Central memory CD4-positive, alpha-beta T cell (primary cell): ENCODE measurements at places on chromosomes 4 and X.

DNA sequence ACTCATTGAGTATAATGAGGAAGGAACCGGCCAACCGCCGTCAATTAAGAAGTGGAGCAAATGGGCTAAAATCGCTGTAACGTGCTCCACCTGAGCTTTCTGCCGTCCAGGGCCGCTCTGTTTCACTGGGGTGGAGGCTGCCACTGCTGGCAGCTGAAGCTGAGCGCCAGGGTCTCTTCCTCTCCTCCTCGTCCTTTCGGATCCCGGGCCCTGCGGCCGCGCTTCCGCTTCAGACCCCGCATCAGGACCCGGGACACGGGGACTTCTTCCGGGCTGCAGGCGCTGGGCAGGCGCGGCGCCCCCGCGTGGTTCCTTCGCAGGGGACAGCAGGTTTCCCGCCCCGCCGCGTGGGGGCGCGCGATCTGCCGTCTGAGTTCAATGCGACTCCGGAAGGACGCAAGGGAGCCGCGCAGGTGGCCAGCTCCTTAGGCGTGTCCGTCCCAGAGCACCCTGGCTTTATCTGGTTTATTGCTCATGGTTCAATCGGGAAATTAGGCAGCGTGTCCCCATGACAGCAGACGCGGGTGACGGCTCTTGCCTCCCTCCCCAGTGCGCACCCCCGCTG is 519.8 kb downstream of the TRIML1 start:
- DNase-seq: no peak

GRCh38 chrX:104195489-104196084 is 29.3 kb downstream of the FAM199X start:
- peak; percentile 18 for DNase-seq

DNA sequence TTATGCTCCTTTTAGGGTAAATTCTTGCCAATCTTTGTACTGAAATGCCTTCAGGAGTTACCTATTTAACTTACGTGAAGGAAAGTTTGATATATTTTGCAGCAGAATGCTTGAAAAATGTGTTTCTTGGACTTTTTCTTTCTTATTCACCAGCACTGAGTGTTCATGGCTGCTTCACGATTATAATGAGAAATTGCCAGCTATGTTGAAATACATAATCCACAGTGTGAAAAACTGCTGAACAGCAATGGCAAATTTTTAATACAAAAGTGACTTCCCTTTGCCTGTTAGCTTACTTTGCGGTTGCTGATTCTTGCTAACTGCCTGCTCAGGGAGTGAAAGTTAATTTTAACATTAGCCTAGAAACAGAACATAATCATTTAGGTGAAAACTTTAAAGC is 153.8 kb upstream of the SLC4A4 start:
- no peak for DNase-seq

DNA sequence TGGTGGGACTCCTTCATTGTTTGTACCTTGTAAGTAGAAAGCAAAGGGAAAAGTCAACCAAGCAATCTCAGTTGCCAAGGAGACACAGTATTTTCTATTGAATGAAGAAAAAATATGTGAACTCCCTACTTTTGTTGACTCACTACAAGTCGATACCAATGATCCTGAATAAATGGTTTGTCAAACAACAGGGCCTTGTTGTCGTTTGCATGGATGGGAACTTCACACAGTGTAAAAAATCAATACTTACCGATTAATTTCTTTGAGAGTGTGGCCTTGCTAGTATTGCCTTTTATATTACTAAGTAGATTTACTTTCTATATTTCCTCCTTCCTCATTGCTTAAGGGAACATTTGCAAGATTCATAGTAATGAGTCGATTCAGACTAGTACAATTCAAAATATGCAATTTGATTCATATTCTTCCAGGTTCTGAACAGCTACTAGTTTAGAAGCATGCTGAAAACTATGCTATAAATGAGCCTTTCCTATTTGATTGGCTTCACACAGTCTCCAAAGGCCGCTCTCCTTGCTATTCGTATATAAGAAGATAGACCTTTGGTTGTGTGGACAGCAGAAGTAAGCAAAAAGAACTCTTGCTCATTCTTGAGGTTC is 108.0 kb downstream of the ZNF330 start:
- DNase-seq: no peak

- no peak for DNase-seq
Observed at GRCh38 chr4:5126231-5126630, 75.0 kb downstream of the STK32B start.

DNA sequence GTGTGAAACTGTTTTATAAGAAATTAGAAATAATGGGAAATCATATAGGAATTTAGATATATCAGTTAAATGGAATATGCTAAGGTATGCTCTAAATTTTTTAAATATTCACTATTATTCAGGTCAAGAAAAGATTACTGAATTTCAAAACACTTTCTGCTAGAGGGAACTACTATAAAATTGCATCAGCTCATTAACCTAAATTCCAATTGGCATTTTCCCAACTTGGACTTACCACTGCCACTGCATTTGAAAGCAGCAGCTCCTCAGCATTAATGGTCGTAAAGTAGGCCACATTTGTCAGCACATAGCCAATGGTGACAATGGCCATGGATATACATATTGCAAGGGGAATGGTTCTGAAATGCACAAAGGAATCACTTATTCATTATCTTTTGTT is 57.3 kb downstream of the SLC7A11 start:
- DNase-seq: no peak

DNA sequence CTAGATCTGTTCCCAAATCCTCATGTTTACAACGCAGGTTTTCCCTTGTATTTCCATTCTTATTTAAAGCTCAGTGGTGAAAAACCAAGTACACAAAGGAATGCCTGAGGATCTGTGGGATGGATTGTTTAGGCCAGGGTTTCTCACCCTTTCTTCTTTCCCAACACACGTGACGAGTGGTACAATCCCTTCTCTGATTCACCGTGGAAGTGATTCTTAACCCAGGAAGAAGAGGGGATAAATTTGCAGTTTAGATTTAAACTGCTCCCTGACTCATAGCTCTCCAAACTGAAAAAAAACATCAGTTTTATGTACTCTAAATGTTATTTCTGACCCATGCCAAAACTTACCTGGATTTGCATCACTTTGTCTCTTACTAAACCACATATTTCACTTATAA is 17.0 kb downstream of the PAQR3 start:
- no peak for DNase-seq

- DNase-seq: no peak
Observed at GRCh38 chrX:26778320-26778888, 562.4 kb downstream of the MAGEB5 start.

GRCh38 chr4:95544113-95545103 is 4.4 kb downstream of the UNC5C start:
- no peak for DNase-seq

DNA sequence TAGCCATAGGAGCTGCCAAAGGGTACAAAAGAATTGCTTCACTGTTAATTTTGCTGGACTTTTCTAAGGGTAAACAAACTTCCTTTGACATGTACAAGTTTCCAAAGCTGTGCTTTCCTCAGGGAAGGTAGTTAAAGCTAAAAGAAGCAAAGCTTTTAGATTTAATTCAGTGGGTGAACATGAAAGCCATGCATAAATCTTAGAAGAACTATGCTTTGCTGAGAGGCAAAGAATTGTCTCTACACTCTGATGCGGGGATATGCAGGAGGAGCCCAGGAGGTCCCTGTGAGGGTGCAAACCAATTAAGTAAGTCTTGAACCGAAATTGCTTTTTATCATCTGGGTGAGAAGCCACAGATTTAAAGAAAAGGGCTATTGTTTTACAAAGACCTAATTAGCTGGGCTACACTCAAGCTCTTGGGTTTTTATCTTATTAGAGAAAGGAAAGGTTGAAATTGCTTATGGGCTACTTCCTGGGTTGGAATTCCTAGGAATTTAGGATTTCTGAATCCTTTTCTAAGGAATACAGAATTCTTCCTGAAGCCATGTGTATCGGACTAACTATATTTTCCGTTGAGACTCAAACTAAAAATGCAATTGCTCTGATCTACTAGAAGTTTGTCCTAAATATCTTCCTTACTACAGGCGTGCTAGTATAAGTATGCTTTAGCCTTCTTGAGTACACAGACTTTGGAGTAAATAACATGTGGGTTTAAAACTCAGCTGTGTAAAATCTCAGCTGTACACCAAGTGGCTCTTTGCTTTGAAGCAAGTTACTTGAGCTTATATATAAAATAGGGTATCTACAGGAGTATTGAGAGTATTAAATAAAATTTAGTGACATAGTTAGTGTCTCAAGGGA is 188.4 kb upstream of the ANK2 start:
- DNase-seq: no peak

DNA sequence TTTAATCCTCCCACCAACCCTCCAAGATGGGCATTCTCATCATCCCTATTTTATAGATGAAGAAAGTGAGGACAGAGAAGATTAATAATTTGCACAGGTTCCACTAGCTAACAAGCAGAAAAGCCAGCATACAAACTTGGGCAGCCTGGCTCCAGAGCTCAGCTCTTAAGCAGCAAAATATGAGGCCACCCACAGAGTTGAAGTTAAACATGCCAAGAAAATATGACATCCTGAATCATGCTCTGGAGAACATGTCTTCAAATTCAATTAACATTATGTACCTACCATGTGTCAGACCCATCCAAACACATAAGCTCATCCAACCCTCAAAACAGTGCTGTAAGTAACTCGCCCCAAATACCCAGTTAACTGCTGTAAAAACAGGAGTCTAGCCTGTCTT is 33.9 kb downstream of the USP46 start:
- no peak for DNase-seq

GRCh38 chr4:148445860-148446330 is 3.7 kb upstream of the NR3C2 start:
- DNase-seq: no peak

GRCh38 chr4:68904786-68905185 is 46.8 kb downstream of the UGT2A3 start:
- no peak for DNase-seq

DNA sequence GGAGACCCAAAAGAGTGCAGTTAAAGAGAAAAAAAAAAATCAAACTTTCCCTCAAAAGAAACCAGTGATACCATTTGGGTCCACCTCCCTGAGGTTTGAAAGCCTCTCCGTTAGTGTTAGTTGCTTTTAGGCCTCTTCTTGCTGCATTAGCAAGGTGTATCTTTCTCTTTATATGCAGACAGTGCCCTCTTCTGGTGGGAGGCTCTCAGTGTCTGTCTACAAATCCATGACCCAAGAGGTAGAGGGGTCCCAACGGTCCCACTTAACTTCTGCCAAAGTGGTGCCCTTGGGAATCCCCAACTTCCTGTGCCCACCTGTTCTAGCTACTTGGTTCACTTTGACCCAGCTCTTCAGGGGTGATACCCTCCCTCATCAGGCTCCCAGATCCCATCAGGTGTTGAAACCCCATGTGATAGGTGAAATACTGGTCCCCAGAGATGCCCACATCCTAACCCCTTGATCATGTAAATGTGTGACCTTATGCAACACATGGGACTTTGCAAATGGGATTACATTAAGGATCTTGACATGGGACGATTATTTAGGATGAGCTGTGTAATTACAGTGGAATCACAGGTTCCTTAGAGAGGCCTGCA is 63.7 kb upstream of the CD99 start:
- peak; percentile 20 for DNase-seq
